Stimulated activated CD8-positive, alpha-beta memory T cell treated with anti-CD3 and anti-CD28 coated beads, Interleukin-4, amount 100 ng/mL, for 4 hours (primary cell): ENCODE measurements at places on chromosomes 16 and 17.

DNA sequence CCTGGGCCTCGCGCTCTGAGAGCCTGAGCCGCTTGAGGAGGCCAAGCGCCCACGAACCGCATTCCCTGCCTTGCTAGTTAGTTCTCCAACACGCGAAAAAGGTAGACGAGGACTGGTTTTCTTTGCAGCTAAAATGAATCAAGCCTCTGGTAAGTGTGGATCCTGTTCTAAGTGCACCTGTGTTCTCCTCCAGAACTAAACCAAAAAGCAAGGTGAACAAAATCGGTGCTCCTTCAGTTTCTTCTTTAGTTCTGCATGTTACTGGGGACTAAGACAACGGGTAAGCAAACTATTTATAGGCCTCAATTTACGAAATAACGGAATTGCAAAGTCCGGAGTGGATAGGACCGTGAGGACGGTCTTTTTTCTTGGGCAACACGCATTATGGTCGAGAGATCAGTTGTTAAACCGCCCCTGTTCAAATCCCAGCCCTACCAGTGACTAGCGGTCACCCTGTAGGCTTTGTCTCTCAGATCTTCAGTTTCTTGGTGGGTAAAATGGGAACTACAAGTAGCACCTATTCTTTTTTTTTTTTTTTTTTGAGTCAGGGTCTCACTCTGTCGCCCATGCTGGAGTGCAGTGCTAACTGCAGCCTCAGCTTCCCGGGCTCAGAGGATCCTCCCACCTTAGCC lies 993 bp upstream of the ANKRD11 start:
- no peak for DNase-seq

DNA sequence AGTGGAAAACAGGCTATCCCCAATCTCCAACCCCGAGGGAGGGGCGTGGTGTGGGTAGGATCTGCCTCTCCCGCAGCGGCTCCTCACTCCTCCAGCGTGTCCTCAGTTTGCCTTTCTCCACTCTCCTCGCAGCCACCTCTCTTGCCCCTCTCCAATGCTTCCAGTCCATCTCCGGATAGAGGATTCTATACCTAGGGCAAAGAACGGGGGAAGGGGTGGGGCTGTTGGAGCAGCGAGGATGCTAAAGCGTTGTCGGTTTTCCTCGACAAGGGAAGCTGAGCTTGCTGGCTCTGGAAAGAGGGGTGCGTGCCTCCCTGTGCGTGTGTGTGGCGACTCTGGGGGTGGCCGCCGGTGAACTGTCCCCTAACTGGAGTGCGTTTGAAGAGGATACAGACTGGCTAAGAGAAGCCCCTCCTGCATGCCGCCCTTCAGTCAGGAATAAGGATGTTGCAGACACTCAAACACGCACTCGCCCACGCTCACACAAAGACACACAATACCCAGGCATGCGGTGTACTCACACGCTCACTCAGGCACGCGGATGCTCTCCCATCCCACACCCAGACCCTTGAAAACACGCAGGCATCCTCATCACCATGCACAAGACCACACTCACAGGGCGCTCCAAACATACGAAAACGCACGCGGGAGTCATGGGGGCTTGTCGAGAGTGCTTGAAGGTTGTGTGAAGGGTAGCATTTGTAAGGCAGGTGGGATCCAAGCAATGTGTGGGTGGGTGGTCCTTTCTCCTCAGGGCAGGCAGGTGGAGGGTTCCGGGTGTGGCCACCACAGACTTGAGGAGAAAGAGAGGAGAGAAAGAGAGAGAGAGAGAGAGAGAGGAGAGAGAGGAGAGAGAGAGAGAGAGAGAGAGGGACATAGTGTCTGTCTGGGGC lies 655 bp upstream of the GPR139 start:
- no peak for DNase-seq

- DNase-seq, result no peak
Measured at GRCh38 chr16:87416826-87417527, 24.8 kb downstream of the MAP1LC3B start.

DNA sequence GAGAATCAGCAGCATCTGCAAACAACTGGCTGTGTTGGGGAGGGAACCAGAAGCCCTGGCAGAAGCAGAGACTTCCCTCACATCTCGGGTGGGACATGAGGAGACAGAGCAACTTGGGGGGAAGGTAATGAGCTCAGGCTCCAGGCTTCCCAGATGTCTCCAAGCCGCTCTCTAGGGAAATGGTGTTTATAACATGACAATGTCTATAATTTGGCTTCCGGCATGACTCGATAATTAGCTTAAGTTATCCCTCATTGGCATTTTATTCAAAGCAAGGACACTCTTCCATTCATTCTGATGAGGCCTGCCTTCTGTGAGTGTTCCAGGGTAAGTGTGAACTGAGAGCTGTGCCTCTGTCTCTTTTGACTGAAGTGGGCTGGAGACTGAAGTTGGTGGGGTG lies 14.7 kb upstream of the MLLT6 start:
- DNase-seq, result no peak

DNA sequence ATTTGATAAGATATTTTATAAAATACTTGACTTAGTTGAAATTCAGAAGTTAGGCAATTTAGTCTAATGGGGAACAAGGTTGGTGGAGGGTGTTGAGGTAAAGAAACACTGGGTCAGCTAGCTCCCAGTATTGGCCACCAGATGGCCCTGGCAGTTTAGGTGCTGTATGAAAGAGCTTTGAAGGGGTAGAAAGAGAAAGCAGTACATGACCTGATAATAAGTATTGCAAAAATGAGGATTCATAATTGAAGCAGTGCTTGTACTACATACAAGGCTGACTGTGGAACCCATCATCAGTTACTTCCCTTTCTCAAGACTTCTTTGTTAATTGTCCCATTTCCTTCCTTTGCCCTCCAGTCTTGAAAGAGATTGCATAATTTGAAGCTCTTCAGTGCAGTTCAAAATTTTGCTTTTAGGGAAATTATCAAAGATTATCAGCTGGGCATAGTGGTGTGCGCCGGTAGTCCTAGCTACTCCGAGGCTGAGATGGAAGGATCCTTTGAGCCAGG lies 29.4 kb downstream of the TANC2 start:
- no peak for DNase-seq

- DNase-seq, result no peak
Measured at GRCh38 chr16:79597277-79598062, 3.1 kb downstream of the MAF start.

GRCh38 chr16:76490036-76490639 lies 212.9 kb downstream of the CNTNAP4 start:
- DNase-seq, result no peak

GRCh38 chr16:24896439-24896838 lies 50.7 kb downstream of the SLC5A11 start:
- DNase-seq, result no peak

DNA sequence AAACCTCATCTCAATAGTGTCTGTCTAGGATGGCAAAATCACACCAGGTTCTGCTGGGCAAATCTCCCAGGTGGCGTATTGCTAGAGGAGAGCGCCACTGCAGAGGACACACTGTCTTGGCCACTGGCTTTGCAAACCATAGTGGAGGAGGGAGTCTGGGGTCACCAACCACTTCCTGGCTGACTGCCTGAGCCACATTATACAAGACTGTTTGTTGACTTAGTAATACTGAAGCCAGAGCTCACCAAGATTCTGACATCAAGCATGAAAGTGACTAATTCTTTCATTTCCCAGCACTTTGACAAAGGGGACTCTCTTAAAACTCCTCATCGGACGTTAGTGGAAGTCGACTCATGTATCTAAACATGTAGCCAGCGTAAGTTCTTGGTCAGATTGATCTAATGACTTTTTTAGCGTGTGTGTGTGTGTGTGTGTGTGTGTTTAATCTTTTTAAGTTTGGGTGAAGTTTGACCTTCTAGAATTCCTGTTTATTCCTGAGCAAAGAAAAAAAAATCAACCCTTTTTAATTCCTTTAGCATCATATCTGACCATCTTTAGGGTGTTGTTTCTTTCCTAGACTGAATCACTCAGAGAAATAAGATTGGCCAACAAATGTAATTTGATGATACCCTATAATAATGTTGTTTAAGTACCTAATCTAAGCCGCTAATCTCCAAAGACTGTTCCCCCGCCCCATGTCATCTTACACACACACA lies 13.7 kb downstream of the PITPNC1 start:
- DNase-seq, result no peak

DNA sequence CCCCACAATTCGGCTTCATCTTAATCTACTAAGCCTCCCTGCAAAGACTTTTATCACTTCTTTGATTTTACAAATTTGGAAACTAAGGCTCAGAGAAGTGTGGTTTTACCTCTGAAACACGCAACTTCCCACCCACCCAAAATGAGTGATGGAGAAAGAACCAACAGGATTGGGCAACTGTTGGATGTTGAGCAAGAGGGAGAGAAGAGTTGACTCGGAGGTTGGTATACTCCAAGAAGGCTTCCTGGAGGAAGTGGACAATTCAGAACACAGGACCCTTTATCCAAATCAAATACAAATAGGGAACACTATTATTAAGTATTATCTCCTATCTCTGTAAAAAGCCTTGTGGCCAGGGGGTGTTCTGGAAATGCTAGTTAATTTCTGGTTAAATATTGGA lies 323.0 kb downstream of the C16orf95 start:
- DNase-seq, result no peak

DNA sequence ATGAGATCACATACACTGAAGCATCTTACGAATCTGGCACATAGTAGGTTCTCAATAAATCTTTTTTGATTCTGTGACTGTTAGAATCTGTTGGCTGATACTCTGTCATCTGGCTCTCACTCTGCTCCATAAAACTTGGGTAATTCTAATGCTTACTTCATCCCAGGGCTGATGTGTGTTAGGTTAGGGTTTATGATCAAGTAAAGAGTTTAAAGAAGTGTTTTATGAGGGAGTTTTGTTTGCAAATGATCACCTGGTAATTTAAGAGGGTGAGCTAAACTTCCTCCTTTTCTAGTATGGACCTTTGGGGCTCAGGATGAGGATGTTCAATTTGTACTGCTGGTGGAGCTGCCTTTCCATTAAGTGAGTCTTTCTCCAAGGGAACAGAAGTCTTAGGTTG lies 364.1 kb downstream of the WWOX start:
- DNase-seq, result no peak

- DNase-seq, result no peak
Measured at GRCh38 chr16:22098405-22099255, 6.3 kb downstream of the VWA3A start.

GRCh38 chr16:89828199-89828869 lies at the start of gene SPIRE2:
SPIRE2 (plus strand) TSS chr16:89828475; CDS start chr16:89828551, 76 bp downstream.
- DNase-seq, result peak; percentile 9

DNA sequence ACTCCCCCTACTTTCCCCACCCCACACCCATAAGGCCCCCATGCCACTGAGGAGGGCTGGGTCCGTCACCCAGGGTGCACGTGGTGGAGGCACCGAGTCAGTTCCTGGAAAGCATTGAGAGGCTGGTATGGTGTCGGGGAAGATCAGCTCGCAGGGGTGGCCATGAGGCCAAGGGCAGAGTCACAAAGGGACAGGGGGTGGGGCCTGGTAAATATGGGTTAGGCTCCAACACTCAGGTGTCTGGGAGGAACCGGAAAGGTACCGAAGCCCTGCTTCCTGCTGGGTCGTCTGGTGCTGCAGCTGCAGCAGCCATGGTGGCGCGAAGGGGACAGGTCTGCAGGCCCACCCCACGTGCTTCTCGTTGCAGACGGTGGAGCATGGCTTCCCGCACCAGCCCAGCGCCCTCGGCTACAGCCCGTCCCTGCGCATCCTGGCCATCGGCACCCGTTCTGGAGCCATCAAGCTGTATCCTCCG lies 30.2 kb downstream of the LLGL2 start:
- DNase-seq, result no peak

DNA sequence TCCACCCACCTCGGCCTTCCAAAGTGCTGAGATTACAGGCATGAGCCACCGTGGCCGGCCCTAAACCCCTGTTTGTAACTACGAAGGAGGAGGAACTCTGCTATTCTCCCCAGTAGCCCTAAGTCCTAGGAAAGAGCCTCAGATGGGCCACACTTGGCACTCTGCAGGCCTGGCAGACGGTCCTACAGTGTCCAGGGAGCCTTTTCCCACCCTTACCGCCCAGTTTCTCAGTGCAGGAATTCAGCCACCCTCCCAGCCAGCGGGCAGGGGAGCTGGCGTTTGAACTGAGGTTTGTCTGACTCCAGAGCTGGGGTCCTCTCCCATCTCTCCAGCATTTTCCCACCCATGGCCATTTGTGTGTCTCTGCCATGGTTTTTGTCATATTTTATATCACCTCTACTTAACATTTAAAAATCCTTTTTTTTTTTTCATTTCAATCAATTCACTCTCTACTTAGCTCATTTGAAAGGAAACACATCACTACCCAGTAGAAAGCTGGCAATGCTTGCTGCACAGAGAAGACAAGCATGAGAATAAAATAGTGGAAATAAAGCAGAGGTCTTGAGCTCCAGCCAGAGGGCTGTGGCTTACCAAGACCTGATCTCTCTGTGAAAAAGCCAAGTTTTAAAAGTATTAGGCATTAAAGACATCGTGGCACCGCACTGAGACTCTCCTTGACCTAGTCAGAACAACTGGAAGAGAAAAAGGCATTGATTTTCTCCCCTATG lies 34.9 kb downstream of the BCO1 start:
- no peak for DNase-seq

GRCh38 chr17:65243838-65244625 lies 106.9 kb downstream of the RGS9 start:
- DNase-seq, result no peak

DNA sequence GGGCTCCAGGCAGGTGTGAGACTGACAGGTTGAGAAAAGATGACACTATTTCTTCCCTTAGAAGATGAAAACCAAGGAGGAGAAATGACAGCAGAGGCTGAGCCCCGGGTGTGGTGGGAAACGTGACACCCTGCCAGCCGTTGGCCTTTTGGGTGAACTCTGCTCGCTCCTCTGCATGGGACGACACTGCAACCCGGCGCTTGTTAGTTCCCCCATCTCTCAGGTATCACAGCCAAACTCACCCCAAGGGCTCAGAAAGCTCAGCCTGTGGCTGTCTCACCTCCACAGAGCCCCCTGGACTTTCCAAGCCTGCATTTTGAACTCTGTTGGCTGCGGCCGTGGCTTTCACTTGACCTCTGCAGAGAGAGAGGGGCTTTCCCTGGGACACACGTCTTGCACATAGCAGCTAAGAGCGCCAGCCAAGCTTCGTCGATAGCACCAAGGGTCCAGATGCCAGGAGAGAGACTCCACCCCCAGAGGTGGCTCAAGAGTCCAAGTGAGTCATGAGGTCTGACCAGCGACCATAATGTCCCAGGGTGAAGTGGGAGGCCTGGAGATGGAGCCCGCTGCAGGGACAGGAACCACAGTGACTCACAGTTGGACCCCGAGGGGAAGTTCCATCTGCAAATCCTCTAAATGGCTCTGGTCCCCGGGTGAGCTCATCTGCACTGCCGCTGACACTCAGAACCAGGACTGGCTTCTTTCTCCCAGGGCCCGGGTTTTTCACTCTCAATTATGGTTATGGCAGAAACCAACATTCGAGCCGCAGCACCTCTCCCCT lies 301.9 kb downstream of the SOX9 start:
- no peak for DNase-seq

GRCh38 chr17:74085434-74085833 lies 118.0 kb upstream of the RPL38 start:
- no peak for DNase-seq

DNA sequence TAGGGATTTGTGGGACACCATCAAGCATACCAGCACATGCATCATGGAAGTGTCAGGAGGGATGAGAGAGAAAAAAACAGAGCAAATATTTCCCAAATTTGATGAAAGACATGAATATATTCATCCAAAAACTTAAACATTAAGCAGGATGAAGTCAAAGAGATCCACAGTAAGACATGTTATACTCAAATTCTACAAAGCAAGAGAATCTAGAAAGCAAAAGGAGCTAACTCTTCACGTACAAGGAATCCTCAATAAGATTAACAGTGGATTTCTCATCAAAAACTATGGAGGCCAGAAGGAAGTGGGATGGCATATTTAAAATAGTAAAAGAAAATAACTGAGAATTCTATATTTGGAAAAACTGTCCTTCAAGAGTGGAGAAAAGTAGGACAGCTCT lies 374.8 kb downstream of the ZFHX3 start:
- no peak for DNase-seq
